Putamen (tissue), 1 donor: ENCODE measurements at places on chromosomes 1 and 21.

- no peak for DNase-seq
Measured at GRCh38 chr1:24364605-24364974, 45.4 kb downstream of the GRHL3 start.

DNA sequence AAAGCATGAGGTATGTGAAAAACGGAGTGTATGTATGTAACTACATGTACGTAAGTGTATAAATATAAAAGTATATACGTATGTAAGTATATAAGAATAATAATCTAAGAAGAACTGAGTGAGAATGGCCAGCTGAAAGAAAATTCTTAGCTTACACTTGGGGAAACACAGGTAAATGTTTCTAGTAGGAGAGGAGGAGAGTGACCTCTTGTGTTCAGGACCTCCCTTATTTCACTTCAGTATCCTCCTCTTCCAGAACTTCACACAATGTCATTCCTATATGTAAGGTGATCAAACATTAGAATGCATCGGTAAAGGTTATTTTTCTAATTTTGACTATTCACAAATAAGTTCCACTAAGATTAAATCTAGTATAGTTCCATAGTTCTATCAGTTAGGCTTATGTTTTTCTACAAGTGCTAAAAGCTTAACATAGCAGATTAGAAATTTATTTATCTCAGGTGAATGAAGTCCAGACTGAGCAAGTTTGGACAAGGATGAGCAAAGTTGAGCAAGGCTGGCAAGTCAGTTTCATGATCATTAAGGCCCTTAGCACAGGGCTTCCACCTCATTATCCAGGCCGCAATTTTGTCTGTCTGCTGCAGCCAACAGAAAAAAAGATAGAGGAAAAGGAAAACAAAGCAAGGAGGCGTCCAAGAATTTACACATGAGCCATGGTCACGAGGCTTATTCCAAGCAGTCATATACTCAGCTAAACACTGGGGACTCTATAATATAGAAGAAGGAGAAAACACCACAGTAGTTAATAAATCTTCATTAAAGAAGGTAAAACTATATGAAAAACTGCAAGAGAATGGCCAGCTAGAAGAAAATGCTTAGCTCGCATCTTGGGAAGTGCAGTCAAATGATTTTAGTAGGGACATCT lies 7.1 kb upstream of the MROH9 start:
- no peak for DNase-seq

DNA sequence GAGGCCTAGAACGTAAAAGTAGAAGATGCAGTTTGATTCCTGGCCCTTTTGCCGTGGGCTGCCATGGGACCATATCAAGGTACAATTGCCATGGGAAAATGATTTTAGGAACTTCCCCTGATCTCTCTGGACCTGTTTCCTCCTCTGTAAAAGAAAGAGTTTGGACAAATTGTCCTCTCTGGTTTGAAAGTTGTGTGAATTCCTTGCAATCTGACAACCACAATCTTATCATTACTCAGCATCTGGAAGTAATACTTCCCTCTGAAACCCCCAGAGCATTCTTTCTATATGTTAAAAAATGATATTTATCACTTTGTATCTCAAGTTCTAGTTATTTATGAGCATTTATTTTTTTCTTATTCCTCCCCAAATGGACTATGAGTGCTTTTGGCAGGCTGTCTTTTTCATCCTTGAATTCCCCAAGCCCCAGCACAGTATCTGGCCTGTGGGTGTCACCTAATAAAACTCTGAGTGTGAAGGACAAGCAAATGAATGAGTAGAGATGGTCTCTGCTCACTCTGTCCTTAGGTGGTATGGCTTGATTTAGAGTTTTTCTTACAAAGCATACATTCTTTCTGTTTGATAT lies 181.1 kb downstream of the DYRK1A start:
- no peak for DNase-seq

GRCh38 chr1:220885971-220886370 lies 6.7 kb downstream of the HLX start:
- no peak for DNase-seq

- no peak for DNase-seq
Measured at GRCh38 chr1:203799971-203800370, 4.5 kb downstream of the ZBED6 start.

DNA sequence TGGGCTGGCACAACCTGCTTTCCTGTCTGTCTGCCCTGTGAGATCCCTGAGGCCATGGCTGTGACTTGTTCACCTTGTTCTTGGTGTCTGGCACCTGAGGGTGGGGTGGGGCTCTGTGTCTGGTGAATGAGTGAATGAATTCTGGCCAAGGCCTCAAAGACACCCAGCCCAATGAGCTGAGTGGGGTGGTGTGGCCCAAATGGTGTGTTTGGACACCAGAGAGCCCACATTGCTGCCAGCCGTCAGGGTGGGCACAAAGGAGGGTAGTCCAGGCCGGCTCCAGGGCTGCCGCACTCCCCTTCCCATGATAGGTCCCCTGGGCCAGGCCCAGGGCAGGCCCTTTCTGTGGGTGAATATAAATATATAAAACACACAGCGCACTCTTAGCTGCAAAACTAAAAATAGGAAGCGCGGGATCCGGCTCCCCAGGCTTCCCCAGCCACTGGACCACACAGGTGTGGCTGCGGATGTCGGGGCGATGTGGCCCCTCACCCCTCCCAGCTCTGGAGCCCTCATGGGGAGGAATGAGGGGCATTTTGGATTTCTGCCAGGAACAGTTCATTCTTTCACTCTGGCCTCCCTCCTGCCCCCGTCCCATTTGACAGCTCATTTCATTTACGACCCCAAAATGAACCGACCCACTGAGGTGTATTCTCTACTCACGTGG lies 33.3 kb downstream of the RUNX3 start:
- DNase-seq: no peak

- no peak for DNase-seq
Measured at GRCh38 chr1:17970757-17971156, 136.8 kb upstream of the IGSF21 start.

DNA sequence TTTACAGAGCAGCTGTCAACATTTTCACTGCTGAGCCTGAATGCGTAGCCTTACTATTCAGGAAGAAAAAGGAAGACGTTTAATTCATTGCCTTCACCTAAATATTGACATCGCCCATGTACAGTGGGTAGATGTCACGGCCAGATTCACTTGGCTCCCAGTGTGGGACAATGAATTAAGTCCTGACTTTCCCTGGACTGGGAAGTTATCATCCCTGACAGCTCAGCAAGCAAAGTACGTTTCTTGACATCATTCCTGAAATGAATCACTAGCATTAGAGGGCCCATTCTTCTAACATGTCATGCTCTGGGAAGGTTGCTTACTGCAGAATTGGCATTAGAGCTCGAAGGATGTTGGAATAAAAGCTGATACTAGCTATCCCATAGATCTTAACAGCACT lies 37.8 kb downstream of the LRRC53 start:
- DNase-seq: peak; percentile 13

GRCh38 chr21:30206551-30207251 lies 9.2 kb downstream of the CLDN8 start:
- no peak for DNase-seq

DNA sequence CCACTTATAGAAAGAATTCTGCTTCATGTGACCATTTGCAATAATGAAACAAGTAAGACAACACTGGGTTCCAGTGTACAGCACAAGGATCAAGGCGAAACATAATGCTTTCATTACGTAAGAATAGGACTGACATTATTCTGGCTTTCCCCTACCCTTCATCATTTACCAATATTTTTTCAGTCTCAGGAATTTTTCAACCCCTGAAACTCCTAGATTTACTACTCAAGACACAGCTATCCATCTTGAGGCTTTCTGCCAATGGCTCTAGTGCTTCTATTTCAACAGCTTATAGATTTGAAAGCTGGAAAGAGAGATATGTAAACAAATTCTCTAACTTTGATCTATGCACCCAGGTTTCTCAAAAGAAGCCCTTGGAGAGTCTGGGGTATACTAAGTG lies 48.4 kb downstream of the WLS start:
- no peak for DNase-seq

DNA sequence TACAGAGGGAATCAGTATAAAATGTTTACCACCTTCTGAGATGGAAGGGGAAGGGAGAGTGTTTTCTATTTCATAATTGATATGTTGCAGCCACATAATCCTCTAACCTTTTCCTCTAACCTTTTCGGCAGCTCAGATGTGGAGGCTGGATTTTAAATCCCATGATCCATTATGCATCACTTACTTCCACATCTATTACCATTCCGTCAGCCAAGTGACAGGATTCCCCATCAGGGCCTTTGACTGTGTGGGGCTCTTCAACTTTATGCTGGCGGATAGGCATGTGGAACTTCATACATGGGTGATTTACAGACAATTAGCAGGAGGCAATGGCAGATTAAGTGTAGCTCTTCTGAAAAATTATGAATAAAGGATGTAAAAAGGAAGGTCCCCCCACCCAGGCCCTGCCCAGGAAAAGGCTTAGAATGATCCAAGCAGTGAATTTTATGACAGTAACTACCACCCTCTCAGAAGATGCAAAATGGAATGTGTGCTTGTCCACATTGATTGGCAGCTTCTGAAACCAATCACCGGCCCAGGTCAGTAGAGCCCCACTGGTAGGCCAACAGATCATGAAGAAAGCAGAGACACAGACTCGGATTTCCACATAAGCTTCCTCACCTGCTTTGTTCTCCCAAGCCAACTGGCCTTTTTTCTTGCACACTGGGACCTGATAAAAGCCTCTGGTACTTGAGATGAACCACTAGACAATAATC lies 147.0 kb downstream of the ST6GALNAC5 start:
- no peak for DNase-seq

DNA sequence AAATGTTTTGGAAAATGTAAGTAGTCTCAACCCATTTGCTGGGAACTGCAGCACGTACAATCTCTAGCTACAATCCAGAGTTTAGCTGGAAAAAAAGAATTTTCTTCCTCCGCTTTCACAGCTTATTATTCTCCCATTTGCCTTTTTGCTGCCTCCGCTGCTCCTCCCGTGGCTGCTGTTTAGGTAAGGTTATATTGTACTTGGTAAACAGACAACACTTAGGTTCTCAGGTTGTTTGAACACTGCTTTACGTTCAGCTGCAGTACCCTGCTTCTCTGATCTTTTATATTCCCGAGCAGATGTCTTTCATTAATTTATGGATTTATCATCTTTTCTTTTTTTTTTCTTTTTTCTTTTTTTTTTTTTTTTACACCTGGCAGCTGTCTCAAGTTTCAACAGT lies 14.3 kb downstream of the PROX1 start:
- no peak for DNase-seq

- DNase-seq: no peak
Measured at GRCh38 chr1:92957030-92957734, 4.1 kb downstream of the DIPK1A start.

GRCh38 chr1:164261691-164262240 lies 297.2 kb upstream of the PBX1 start:
- DNase-seq: no peak

DNA sequence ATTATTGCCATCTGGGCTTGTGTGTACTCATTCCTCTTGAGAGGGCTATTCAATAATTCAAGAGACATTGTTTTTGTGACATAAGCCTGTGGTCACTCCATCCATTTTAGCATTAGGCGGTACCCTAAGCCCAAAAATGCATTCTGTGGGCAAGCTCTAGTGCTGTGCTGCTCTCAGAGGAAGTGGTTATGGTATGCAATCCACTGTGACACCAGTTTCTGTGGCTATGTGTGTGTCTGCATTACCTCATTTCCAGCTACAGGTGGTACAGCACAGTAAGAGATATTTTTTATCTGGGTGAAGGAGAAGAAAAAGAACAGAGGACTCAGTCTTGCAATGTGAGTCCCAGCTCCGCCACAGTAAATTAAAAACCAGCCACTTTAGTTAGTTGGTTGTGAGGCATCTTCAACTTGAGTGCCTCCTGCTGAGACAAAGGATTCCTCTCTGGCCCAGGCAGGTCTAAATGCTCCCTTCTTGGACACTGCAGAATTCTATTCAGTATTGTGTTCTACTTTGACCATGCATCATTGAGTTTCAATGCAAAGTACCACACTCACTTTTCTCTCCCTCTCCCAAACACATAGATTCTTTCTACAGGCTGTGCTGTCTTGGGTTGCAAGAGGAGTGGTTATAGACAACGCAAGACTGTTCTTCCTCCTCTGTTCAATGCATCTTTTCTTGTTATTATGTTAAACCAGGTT lies 777.8 kb upstream of the BRINP3 start:
- DNase-seq: no peak

GRCh38 chr1:40401473-40402201 lies 28.1 kb downstream of the SMAP2 start:
- DNase-seq: no peak

- DNase-seq: no peak
Measured at GRCh38 chr1:52435650-52436049, 31.2 kb downstream of the PRPF38A start.

GRCh38 chr1:199489594-199489993 lies 537.9 kb upstream of the NR5A2 start:
- no peak for DNase-seq

DNA sequence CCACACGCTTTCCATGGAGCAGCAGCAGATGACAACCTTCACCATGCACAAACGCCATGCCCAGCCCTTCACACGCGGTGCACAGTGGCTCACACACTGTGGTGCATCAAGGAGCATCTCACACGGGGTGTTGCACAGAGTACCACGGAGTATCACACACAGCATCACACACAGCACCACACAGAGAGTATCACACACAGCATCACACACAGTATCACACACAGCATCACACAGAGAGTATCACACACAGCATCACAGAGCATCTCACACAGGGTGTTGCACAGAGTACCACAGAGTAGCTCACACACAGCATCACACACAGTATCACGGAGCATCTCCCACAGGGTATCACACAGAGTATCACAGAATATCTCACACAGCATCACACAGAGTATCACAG lies 122.2 kb upstream of the RAB4A start:
- no peak for DNase-seq

DNA sequence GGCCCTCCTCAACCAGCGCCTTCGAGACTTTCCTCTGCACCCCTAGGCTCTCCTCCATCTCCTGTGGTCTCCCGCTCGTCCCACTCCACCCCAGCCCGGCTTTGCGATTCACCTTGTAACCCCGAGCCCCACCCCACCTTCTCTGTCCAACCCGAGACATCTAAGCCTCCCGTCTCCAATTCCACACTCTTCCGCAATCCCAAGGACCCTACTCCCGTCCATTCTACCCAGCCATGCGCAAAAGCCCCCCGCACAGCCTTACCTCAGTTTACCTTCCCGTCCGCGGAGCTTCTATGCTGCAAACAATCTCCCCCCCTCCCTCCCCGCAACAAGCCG lies 174 bp downstream of the SH3BP5L start:
- no peak for DNase-seq

DNA sequence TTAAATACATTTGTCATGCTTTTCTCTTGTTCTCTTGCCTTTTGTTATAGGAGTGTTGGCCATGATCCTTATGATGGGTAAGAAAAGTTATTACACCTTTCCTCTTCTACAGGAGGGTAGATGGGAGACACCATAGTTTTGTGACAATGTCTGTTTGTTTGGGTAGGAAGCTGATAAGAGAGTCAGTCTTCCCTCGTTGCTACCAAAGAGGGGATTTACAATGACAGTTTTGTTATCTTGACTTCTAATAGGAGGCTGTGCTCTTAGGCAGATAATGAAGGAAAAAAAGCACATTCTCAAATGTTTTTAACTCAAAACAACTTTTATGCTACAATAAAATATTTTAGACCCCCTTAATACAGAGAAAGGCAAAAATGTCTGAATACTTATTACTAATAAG lies 48.0 kb upstream of the WLS start:
- DNase-seq: no peak

- no peak for DNase-seq
Measured at GRCh38 chr1:108570128-108570527, 10.2 kb downstream of the EEIG2 start.

GRCh38 chr1:58823481-58824010 lies 39.7 kb upstream of the JUN start:
- no peak for DNase-seq
